ENCODE measurements at places on chromosomes 13 and 19.

- DNase-seq = no peak
These were observed 434.7 kb downstream of the DIAPH3 start for GRCh38 chr13:59728896-59729545.

DNA sequence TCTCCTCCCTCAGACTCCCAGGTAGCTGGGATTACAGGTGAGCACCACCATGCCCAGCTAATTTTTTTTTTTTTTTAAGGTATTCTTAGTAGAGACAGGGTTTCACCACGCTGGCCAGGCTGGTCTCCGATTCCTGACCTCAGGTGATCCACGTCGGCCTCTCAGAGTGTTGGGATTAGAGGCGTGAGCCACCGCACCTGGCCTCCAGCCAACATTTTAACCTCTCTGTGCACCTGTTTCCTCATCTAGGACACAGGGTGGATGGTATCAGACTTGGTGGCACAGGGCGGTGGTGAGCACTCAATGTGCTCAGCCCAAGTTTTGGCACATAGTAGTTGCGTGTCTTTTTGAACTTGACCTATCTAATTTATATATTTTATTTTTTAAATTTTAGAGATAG lies 12.5 kb downstream of the APBA3 start:
- no peak for DNase-seq

DNA sequence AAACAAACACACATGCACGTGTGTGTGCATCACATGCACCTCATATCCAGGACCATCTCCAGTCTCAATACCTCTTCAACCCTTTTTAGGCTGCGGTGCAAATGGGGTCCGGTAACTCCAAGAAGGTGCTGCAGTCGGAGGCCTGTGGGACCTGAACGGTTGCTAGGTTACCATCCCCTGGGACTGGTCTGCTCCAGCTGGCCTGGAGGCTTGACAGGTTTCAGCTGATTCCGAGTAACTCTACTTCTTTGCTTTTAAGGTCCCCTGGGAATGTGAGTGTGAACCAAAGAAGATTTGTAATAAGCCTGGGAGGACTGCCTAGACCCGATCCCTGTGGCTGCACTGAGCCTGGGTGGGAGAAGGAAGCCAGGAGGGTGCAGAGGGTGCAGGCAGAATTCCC lies 117.5 kb downstream of the CCNA1 start:
- no peak for DNase-seq

GRCh38 chr19:35851213-35852028 lies 883 bp downstream of the NPHS1 start:
- peak; percentile 63 for DNase-seq

DNA sequence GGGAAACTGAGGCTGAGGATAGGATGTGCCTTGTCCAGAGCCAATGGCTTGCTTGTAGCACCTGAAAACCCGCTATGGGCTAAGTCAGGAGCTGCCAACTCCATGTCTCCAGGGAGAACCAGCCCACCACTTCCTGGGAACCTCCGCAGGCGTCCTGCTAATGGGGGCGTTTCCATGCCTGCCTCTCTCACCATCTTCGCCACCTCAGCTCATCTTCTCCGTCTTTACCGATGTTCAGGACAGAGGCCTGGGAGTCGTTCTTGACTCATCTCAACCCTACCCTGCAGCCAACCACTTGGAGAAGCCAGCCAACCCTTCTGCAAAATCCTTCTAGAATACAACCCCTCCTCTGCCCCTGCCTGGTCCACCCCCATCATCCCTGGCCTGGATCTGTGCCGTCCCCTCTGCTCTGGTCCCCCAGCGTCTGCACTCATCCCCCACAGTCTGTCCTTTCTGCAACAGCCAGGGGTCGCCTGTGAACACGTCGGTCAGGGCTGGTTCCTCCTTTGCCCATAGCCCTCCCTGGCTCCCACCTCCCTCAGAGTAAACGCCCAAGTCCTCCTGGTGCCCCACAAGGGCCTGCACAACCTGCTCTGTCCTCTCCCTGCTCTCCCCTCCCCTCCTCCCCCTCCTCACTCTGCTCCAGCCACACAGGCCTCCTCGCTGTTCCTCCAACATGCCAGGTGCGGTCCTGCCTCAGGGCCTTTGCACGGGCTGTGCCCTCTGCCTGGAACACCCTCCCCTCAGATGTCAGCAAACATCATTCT lies 31.0 kb downstream of the PTPRS start:
- peak; percentile 40 for DNase-seq

- DNase-seq = no peak
These were observed 764.0 kb upstream of the SLITRK5 start for GRCh38 chr13:86907156-86907555.
